ENCODE measurements at places on chromosomes 5 and 9.

GRCh38 chr5:38634568-38635369, 78.3 kb upstream of the LIFR start:
- DNase-seq: no peak

GRCh38 chr5:161022151-161022550, 170.1 kb upstream of the ATP10B start:
- DNase-seq: no peak

- peak; percentile 14 for DNase-seq
Measured at GRCh38 chr9:109507421-109507838, 9.3 kb upstream of the PTPN3 start.

DNA sequence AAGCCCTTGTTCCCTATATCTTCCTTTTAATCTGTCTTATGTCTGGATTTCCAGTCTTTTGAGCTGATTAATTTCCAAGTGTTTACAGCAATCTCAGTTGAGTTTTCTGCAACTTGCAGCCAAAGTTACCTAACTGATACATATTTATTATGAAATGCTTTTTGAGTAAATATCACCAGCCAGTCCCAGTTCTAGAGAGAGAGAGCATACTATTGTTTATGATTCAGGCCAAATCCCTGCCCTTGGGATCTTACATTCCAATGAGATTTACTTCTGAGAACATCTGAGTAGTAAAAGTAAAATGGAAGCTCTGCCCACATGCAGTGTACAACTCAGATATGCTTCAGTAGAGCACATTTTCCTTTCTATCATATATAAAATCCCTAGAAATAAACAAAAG, 661.7 kb downstream of the KCTD16 start:
- DNase-seq: no peak

GRCh38 chr9:83060556-83060955, 2.4 kb downstream of the RASEF start:
- DNase-seq: no peak

GRCh38 chr5:181223058-181223728, at the start of gene TRIM41:
Gene TRIM41 (plus strand): TSS chr5:181223281. CDS start chr5:181224000, 719 bp downstream.
- DNase-seq: no peak

DNA sequence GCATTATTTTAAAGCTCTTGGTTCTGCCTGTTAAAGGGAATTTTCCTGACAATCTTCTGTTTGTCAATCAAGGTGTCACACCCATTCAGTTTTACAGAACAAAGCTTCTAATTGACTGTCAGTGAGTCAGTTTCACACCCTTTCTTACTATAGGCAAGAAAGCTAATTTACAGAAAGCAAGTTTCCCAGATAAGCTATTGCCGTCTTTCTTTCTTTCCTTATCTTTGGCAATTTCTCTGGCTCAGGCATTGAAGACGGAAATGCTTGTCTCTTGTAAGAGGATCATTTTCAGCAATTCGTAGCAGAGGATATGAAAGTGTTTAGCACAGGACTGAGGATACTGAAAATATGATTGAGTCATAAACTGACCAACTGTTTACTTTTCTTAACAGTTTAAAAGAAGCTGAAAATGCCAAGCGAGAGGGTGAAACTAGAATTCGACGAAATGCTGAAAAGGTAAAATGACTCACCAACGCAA, 27.0 kb downstream of the SPINK5 start:
- DNase-seq: no peak

- DNase-seq: no peak
Measured at GRCh38 chr9:35854091-35854762, 16.0 kb downstream of the OR13J1 start.

- DNase-seq: no peak
Measured at GRCh38 chr5:177980743-177981151, 15.3 kb downstream of the PROP1 start.

DNA sequence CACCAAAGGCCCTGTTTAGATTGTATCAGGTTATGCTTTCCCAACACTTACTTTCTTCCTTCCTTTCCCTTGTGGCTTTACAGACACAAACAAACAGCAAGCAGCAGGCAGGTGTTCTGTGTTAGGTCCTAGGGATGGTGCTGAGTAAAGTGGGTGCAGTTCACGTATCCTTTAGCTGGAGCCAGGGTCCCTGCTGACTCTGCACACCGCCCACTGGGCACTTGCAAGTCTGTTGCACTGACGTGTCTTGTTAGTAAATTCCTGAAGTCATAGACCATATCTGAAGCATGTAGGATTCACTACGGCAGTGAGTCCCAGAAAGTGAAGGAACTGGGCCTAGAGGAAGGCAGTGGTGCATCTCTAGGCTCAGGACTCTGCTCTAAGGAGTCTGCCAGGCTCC, 96.5 kb downstream of the DAPK1 start:
- no peak for DNase-seq

GRCh38 chr9:73154722-73155121, 3.1 kb downstream of the ANXA1 start:
- DNase-seq: no peak

GRCh38 chr5:131328536-131329285, 64.9 kb downstream of the CDC42SE2 start:
- DNase-seq: no peak

DNA sequence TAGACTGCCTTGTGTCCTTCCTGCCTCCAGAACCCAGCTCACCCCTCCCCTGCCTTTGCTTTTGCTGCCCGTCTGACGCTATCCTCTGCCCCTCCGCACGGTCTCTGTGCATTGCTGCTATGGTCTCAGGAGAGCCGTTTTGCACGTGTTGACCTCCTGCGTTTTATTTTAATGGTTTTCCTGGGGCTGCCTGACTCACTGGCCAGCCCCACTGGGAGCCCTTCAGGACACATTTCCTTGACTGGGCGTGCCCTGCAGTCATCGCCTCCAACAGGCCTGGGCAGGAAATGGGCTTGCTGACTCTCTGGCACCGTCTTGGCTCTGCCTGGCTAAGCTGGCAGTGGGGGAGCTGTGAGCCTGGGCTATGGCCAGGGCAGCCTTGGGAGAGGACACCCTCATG, 17.9 kb upstream of the ASS1 start:
- no peak for DNase-seq

DNA sequence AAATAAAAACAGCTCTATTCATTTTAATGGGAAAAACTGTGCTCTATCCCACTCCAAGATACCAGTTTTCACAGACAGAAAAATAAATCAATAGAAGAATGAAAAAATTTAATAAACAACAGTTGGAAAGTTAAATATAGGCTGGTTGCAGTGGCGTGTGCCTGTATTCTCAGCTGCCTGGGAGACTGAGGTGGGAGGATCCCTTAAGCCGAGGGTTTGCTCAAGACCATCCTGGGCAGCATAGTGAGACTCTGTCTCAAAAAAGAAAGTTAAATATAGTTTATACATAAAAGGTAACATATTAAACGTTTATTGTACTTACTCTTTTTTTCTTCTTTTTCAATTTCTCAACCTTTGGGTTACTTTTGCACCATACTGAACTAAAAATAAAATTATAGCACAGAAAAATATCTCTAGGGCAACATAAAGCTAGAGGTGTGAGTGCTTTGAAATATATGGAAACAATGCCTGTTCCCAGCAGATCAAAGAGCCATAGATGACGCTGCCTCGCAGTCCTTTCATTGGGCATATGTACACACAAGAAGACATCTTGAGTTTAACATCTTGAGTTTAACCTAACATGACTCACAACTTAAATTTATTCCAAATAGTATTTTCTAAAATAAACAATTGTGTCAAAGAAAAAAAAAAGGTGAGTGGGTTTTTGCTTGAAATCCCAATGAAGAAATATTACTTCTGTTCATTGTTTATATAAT, 25.7 kb upstream of the KLF9 start:
- no peak for DNase-seq

GRCh38 chr5:77262697-77263096, 52.2 kb downstream of the PDE8B start:
- no peak for DNase-seq

- DNase-seq: no peak
Measured at GRCh38 chr5:126098330-126099017, 324.7 kb upstream of the GRAMD2B start.

GRCh38 chr5:97165726-97166125, 17.3 kb downstream of the RIOK2 start:
- no peak for DNase-seq

DNA sequence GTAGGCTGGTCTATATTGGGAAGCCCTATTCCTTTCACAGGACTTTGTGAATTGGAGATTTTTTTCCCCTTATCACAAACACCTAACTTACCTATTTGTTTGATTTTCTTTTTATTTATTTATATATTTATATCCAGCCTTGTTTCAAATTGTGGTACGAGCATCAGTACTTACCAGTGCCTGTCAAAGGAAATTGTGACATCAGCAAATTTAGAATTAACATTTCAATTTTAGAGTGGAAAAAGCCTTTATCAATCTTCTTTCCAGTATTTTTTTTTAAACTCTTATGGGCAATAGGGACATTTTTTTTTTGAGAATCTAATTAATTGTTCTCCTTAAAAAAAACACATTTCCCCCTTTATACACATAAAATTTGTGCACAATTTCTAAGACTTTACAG, 790.2 kb downstream of the PRELID2 start:
- no peak for DNase-seq

Data from SHP77 (cell line).